ENCODE measurements at places on chromosomes 13 and 19.

DNA sequence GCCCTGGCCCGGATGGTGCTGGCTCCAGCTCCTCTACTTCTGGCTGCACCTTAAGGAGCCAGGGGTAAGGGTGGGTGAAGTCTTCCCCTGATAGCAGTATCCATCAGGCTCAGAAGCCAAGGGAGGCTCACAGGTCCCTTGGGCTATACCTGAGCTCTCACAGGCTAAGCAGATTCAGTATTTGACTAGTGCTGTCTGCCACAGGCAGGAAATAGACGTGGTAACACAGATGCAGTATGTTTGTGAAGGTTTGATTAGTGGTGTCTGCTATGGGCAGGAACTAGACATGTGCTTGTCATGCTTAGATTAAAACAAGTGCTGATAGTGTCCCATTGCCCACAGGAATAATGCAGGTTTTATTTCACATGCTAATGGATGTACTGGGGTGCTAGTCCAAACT is 4.0 kb downstream of the SYT5 start:
- no peak for DNase-seq

- DNase-seq, result no peak
Observed at GRCh38 chr13:78152415-78152814, 233.8 kb upstream of the EDNRB start.

- DNase-seq, result peak; percentile 61
Observed at GRCh38 chr19:49142866-49143335, 12.3 kb downstream of the HRC start.

- no peak for DNase-seq
Observed at GRCh38 chr19:688214-688613, 7.0 kb downstream of the PRSS57 start.

GRCh38 chr13:33870046-33870668 is 52.2 kb downstream of the RFC3 start:
- no peak for DNase-seq

DNA sequence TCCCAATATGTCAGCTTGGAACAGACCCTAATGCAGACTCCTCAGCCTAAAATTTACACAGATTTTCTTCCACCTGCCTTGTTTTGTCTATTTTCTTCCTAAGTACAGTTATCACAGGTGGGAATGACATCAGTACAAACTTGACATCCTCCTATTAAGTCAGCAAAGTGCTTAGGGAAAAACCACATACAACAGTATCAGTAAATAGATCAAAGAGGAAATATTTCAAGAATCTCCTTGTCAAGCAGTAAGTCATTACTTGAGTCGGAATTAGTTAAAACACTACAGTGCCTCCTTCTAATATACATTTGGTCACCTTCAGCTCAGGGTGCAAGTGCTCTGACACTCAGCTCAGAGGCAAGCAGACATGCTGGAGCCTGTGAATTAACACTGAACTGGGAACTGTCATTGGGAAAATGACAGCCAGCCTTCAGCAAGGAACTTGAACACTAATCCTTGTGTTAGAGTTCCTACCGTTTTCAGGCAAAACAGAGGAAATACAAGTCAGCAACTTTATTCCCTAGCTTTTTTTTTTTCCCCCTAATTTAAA is 394.3 kb upstream of the HTR2A start:
- no peak for DNase-seq

GRCh38 chr13:39804332-39805210 is 149.1 kb downstream of the COG6 start:
- no peak for DNase-seq

- peak; percentile 55 for DNase-seq
Observed at GRCh38 chr19:4803736-4804695, 12.5 kb downstream of the FEM1A start.

DNA sequence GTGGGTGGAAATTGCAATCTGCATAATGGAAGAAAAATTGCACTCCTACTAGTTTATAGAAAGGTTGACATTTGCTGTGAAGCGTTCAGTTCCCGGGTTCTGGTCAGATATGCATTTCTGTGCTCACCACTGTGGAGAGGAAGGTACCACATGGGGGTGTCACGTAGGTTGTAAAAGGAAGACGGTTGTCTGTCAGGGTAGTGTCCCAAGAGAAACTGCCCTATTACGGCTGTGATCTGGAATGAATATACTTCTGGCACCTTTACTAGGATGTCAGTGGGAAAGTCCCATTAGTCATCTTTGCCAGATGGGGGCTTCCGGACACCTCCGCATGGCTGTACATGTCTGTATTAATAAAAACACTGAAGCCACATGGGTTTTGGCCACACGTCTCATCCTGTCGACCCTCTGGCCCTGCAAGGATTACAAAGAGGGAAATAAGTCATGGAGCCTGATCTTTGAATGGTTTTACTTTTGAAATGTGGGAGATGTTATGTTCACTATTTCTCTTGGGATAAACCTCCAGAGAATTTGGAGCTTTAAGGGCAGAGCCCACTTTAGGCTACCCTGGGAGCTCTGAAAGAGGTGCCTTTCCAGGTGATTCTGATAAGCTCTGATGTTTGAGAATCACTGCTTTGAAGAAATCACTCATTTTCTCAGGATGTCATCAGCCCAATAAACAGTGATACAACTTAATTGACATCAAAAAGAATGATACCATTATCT is 133.9 kb downstream of the AKAP11 start:
- peak; percentile 56 for DNase-seq

DNA sequence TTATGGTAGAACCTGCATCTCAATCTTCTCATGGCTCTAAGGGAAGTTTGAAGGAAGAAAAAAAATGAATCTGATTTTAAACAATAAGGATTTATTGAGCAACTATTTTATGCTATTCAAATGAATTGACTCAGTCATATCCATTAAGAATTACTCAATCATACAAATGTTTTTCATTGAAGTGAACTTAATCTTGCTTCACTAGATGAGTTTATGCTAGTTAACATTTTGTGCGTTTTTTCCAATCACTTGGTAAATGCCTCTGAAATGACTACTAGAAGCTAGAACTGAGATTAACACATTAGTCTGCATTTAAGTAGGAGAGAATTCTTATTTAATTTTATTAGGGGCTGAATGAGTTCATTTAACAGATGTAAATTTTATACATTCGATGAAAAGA is 25.2 kb downstream of the RXFP2 start:
- DNase-seq, result no peak

GRCh38 chr19:58268344-58268743 is 10.4 kb upstream of the ZNF8 start:
- DNase-seq, result no peak

DNA sequence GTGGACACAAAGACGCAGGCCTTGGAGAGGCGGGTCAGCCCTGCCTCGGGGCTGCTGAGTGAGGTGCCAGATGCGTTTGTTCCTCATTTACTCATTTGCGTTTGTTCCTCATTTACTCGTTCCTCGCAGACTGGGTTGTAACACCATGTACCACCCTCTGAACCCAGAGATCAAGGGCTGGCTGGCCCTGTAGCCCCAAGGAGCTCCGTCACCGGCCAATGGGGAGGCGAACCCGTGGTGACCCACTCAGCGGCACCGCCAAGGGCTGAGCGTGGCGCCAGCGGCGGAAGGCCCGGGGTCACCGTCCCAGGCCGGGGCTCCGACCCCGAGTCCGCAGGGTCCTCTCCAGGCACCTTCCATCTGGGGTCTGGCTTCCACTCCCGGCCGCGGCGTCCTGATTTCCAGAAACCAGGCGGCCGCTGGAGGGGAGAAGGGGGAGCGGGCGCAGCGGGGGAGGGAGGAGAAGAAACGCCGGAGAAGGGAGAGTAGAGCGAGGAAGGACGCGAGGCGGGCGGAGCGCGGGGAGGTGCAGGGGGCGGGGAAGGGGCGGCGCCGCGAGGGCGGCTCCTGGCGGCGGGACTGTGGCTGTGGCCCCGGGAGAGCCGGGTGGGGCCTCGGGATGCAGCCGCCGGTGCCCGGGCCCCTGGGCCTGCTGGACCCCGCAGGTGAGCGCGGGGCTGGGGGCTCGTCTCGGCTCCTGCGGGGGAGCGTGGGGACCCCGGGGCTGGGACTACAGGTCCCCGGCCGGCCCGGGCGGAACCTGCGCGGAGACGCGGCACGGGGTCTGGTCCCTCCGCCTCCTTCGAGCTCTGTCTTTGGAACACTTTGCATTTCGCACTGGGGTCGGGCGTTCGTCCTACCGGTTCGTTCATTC is at the start of gene TMEM255B:
TMEM255B (plus strand) TSS at position 576 of the 874 bp plus-strand sequence; CDS start at position 620, 44 bp downstream.
- DNase-seq, result peak; percentile 66

DNA sequence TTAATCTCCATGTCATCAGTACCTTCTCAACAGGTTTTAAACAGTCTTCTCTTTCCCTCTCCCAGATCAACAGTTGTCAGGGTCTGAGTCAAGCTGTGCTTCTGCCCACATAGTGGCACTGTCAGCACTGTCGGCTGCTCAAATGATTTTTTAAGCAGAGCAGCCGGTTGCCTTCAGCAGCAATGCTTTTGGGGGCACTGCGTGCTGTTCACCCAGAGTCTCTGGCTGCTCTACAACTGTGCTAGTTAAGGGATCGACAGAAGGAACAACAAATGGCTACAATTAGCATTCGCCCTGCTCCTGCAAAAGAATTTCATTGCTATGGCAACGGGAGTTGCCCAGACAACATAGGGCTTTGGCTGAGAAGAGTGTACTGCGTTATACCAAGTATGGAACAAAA is 412.9 kb downstream of the DIAPH3 start:
- DNase-seq, result no peak

- no peak for DNase-seq
Observed at GRCh38 chr19:46610851-46611770, 10.0 kb downstream of the CALM3 start.

DNA sequence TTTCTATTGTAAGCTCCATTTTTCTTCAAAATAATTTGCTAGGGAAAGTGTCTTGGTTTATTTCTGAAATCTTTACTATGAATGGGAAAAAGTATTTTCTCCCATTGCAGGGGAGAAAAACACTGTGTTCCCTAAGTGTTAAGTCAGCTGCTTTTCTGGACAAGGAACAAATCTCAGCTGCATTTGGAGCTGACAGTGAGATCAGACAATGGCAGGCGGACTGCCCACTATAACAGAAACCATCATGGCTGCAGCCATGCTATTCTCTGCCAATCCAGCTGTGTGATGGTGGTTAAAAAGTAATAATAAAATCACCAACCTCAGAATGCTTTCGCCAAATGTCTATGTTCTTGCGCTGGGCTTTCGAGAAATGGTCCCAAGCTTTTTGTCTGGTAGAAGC is 302.7 kb downstream of the DNAJC15 start:
- no peak for DNase-seq

- DNase-seq, result no peak
Observed at GRCh38 chr13:25847145-25847544, 204.7 kb downstream of the SHISA2 start.

All from activated T-cell treated with anti-CD3 and anti-CD28 coated beads for 24 hours (primary cell).